ENCODE measurements at places on chromosomes 5 and 9. TPM values are rescaled to one million over a fixed set of nuclear protein-coding genes. Genes with fewer than 3 reads are reported as not detected.

ATP6V0E1 gene
- total RNA-seq, result 246 TPM

PCDHGA11 gene
- 20.1 TPM for total RNA-seq

CATSPER3 gene
- total RNA-seq, result 0.13 TPM

DAPK1 gene
- total RNA-seq, result 127 TPM

FYB1 gene
- 1.6 TPM for total RNA-seq

SLC36A3 gene
- not detected for total RNA-seq

FAM81B gene
- not detected for total RNA-seq
